ENCODE measurements at places on chromosomes 5 and 9. TPM values are rescaled to one million over a fixed set of nuclear protein-coding genes. Genes with fewer than 3 reads are reported as not detected.

SLC1A1 gene
- 0.66 TPM for total RNA-seq

SLC4A9 gene
- 0.04 TPM for total RNA-seq

SLC6A7 gene
- 0.35 TPM for total RNA-seq

CACFD1 gene
- total RNA-seq = 11.1 TPM

DNA sequence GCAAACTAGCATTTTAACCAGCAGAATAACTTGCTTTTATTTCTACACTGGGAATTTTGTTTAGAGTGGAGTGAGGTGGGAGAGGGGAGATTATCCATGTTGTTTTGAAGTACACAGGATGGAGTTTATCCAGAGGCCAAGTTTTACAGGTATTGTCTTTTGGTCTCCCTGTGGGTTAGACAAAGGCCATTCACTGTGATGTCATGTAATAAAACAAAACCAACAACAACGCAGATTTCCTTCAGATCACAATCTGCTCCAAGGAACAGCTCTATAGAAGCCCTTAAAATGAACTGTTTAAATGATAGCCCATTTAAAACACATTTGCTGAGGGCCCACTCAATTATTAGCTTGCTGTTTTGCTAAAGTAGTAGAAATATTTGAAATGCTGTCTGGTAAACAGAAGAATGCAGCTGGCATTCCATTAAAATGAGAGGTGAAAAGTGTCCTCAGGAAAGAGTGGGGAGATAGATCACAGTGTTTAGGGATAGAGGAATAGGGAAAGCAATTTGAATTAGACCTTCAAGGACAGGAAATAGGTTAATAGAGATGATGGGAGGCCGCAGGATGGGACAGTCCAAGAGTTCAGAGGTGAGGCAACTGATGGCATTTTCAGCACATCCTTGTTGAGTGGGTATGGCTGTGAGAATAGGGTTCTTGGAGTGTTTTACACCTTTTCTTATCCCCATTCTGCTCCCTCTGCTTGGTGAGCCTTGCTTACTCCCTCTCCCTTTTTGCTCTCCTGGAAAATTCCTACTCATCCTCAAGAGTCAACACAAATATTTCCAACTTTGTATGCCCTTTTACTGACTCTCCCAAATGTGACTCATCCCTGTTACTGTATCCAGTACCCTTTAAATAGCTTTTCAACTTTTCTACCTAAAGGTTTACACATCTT, 140.1 kb upstream of the NR3C1 start:
- H3K4me3 ChIP-seq = no peak overlapping the region
- peak; percentile 40 for DNase-seq
- no peaks in the 10 kb centered on the region for H3K27me3 ChIP-seq
- no peaks in the 10 kb centered on the region for H3K36me3 ChIP-seq

- H3K27ac ChIP-seq = no peak overlapping the region
- no peaks in the 10 kb centered on the region for H3K27me3 ChIP-seq
- no peak for DNase-seq
- H3K4me3 ChIP-seq = no peak overlapping the region
- H3K4me1 ChIP-seq = no peaks in the 10 kb centered on the region
- H3K36me3 ChIP-seq = peaks cover 65% of the 10 kb centered on the region
Observed at GRCh38 chr9:113387560-113388230, 10.9 kb upstream of the HDHD3 start.

GRCh38 chr5:144774197-144774596, 603.5 kb downstream of the KCTD16 start:
- no peaks in the 10 kb centered on the region for H3K27me3 ChIP-seq
- no peak overlapping the region for H3K4me3 ChIP-seq
- no peak for DNase-seq
- no peaks in the 10 kb centered on the region for H3K4me1 ChIP-seq

- no peaks in the 10 kb centered on the region for H3K27me3 ChIP-seq
- H3K4me3 ChIP-seq = no peak overlapping the region
- no peak for DNase-seq
- H3K27ac ChIP-seq = no peak overlapping the region
Observed at GRCh38 chr5:155953335-155953734, 373.6 kb upstream of the SGCD start.

DNA sequence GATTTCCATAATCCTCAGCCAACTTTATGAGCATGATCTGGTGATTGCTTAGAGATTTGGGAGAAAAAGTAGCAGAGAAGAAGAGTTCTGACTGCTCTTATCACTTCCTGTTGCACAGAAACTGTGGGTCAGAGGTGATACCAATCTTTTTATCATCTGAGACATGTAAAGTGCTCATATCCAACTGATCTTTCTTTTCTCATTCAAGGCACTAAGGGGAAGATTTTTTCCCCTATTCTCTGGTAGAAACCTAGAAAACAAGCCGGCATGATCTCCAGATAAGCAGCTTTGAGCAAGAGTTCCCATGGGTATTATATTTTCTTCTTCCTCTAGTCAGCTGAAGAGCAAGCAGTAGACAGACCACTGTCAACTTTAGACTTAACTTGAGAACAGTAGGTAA, 29.0 kb upstream of the GPR150 start:
- no peaks in the 10 kb centered on the region for H3K4me1 ChIP-seq
- no peaks in the 10 kb centered on the region for H3K36me3 ChIP-seq
- H3K27me3 ChIP-seq = no peaks in the 10 kb centered on the region

DNA sequence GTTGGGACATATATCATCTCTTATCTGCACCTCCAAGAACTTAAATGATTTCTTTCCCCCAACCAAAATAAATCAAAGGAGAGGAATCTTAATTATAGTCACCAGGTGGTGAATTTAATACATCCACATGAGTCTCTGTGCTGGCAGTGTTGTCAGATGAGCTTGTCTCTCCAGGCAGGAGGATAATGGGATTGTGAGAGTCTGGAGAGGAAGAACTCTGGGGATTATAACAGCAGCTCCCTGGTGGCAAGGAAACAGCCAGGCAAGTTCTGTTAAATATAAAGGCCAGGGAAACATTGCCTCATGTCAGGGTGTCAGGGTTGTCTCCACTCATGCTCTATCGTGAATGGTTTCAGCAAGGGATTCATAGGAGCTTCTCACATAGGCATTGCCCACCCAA, 80.8 kb downstream of the TLR4 start:
- H3K27me3 ChIP-seq = no peaks in the 10 kb centered on the region
- H3K4me1 ChIP-seq = peaks cover 6% of the 10 kb centered on the region
- no peak overlapping the region for H3K27ac ChIP-seq

GRCh38 chr5:50401336-50401735, 39.8 kb downstream of the EMB start:
- DNase-seq = peak; percentile 84
- no peaks in the 10 kb centered on the region for H3K27me3 ChIP-seq
- H3K27ac ChIP-seq = no peak overlapping the region
- no peak overlapping the region for H3K4me3 ChIP-seq

GRCh38 chr9:15220658-15221318, 86.2 kb downstream of the TTC39B start:
- no peak overlapping the region for H3K4me3 ChIP-seq
- no peaks in the 10 kb centered on the region for H3K36me3 ChIP-seq
- no peaks in the 10 kb centered on the region for H3K27me3 ChIP-seq
- H3K4me1 ChIP-seq = no peaks in the 10 kb centered on the region
- DNase-seq = no peak

All from muscle of leg (tissue), 16 donors.